Stimulated activated CD4-positive, alpha-beta T cell treated with anti-CD3 and anti-CD28 coated beads, Interleukin-1b, Interleukin-23, amount 100 ng/mL, for 4 hours (primary cell): ENCODE measurements at places on chromosomes 6 and 20.

DNA sequence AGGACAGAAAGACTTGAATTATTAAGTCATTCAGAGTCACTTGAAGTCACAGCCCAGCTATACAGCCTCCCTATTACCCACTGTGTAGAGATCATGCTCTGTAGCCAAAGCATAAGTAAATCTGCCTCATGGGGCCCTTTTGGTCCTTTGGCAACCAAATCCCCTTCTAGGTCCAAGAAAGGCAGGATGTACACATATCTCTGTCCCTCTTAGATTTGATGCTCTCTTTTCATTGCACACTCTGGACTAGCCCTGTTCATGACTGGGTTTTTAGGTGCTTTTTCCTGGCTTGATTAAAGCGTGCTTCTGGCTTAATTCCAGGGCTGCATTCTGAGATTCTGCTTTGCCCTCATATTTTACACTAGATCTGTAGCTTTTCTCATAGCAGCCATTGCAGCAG lies 296.8 kb downstream of the TENT5A start:
- DNase-seq = no peak

- DNase-seq = no peak
These were observed 768.7 kb upstream of the NRSN1 start for GRCh38 chr6:23357185-23357766.

DNA sequence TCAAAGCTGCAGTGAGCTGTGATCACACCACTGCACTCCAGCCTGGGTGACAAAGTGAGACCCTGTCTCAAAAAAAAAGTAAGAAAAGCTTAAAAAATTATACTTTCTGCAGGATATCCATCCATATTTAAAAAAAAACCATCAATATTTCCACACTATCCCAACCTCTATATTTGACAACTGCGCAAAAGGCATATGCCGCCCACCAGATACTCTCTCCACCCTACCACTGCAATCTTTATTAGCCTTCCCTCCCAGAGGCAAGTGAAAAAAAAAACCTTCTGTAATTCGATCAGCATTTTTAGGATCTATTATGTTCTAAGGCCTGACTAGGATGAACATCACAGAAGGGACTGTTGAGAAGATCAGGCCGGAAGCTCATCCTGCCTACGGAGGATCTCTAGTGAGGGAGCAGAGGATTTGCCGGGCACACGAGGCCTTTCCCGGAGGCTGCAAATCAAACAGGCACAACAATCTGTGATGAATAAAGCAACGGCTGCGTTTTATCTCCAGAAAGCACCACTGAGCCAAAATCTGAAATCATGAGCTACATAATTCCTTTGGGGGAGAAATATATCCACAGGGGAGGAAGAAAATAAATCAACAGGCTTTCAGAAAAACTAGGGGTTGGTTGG lies 65.9 kb downstream of the GFOD1 start:
- no peak for DNase-seq

DNA sequence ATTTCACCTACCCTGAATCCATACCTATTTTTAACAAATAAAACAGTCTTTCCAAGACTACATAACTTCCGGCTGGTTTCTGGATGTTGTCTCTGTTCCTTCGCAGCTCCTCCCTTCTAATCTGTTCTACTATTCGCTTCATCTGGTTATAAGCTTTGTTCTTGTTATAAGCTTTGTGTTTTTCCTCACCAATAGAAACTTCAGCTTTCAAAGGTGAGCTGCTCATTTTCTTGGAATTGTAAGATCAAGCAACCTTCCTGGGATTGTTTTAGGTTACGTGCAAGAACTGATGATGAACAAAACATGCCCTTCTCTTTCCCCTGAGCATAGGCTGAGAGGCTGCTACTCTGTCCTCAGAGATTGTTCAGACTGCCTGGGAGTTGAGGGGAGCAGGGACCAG lies 2.1 kb downstream of the GFOD1 start:
- no peak for DNase-seq

DNA sequence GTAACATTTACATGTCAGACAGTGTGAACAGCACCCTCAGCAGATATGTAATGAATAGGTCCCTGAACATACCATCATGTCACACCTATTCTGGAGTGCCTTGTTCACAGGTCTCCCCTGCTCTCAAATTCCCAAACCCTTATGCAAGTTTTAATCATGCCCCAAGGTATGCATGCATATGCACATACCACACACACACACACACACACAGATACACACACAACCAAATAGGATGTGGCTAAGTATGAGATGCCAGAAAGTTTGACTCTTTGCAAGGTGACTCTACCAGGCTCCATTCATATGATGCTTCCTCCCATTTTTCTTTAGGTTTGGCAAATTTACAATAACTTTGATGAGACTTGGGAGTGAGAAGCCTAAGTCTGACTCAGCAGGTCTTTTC lies 243.8 kb upstream of the IRAK1BP1 start:
- DNase-seq = no peak

DNA sequence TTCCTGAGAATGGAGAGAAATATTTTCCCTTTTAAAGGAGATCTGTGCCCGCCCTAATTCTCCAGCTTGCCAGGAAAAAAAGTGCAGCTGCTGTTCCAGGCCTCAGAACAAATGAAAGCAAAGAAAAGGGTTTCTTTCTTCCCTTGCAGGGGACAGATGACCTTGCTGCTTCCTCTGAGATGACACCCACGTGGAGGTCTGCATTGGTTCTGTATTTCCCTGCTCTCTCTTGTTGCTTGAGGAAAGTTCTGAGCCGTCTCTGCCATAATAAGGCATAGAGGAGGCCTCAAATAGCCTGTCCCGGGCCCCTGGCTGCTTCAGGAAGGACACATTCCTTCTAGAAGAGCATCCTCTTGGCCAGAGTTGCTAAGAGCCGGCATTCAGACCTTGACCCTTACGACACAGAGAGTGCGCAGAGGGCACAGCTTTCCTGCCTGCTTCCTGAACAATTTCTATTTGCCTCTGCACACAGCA lies 501.8 kb upstream of the SULF2 start:
- no peak for DNase-seq

DNA sequence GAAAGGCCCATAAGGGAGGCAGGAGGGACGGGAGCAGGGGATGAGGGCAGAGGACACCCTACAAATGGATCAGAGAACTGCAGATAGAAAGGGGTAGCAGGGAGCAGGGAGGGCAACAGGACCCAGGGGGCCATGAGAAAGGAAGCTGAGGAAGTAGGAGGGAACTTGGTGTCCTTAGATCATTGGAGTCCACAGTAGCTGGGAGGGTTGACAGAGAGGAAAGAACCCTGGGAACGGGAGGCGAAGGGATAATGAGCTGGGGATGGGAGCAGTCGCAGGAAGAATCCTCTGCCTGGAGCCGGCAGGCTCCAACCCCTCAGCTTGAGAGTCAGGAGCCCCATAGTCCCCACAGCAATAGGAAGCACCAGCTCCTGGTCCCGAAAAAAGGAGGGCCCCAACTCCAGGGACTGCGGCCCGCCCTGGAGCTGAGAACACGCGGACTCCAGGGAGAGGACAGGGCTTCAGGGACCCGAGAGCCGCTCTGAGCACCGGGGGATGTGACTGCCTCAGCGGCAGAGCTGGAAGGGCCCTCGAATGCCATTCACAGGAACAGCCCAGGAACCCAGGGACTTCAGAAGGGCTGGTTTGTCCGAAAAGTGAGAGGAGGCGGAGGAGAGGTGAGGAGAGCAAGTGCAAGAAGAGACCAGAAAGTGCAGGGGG lies 32.7 kb downstream of the HLA-A start:
- DNase-seq = no peak
